Left hindlimb (tissue), 1 donor: ENCODE measurements at places on chromosomes 3 and 15.

DNA sequence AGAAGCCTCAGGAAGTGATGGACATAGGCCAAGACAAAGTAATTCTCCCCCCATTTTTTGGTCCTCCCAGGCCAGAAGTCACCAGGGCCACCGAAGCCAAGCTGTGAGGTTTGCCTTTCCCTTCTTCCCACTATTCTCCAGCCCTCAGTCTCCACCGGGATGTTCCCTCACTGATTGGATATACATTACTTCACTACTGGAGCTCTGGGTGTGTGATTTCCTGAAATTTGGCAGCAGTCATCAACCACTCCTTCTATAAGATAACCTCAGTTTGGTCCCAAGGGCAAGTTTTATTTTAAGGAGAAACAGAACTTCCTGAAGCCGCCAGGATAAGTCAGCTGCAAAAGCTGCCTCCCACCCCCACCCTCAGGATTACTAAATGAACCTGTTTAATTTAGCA lies 11.3 kb downstream of the SLCO2A1 start:
- no peak for DNase-seq

DNA sequence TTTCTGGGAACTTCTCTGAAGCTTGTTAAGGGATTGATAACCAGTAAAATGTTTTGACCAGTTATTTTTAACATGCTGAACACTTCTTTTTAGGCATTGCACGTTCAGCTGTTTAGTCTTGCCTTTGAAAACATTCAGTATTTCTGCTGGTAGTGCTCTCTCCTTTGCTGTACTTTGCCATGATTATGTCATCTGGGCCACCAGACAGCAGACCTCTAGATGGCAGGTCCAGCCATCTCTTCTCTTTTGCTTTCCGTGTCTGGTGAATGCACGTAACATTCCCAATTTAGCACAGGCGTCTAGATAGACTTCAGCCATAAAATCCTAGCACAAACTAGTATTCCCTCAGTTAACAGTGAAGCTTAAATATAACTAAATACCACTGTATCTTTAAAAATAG lies 57.8 kb downstream of the RAB7A start:
- no peak for DNase-seq

GRCh38 chr15:69412274-69412673 lies 1.9 kb upstream of the KIF23 start:
- DNase-seq = no peak

GRCh38 chr3:121998030-121998580 lies 23.9 kb downstream of the ILDR1 start:
- no peak for DNase-seq

DNA sequence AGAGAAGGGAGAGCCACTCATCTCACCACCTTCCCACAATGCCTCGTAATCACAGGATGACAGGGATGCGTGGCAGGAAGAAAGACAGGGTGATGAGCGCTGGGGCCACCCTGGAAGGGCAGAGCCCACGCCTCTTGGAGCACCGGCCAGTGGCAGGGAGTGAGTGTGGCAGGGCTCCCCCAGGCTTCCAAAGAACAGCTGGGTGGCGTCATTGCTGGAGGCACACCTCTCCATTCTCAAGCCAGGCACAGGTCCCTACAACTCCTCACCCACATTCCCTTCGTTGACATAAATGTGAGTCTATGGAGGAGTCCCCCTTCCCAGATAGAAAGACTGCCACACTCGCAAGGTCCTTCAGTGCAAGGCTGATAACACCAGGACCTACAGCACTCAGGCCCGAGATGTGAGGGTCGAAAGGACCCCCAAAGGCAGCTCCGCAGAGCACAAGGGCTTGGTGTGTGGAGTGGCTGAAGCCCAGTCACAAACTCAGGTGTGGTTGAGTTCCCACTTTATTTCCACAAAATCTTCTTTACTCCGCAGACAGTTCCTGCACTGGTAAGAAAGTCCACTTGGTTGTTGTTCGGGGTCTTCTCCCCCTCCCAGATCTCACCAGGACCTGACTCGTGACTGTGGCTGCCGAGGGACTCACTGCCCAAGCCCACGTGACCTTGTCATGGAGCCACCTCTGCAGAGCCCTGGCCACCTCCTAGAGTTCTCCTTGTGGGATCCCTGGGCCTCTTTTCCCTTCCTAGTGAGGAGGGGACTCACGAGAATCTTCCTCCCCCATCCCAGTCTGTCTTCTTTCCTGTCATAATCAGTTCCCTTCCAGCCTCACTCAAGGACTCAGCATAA lies 22.4 kb upstream of the CORO2B start:
- no peak for DNase-seq

- no peak for DNase-seq
Measured at GRCh38 chr15:81152339-81152738, 18.3 kb downstream of the CFAP161 start.

GRCh38 chr3:136962927-136963326 lies 5.1 kb downstream of the IL20RB start:
- DNase-seq = no peak

- no peak for DNase-seq
Measured at GRCh38 chr3:6326771-6327170, 534.1 kb upstream of the GRM7 start.

- DNase-seq = no peak
Measured at GRCh38 chr3:147414390-147415138, 5.4 kb downstream of the ZIC1 start.

- DNase-seq = no peak
Measured at GRCh38 chr3:150462108-150462507, 54.0 kb downstream of the TSC22D2 start.

GRCh38 chr3:157156837-157157635 lies 2.9 kb downstream of the CCNL1 start:
- DNase-seq = no peak

GRCh38 chr3:100695696-100696095 lies 13.6 kb upstream of the TFG start:
- DNase-seq = no peak

DNA sequence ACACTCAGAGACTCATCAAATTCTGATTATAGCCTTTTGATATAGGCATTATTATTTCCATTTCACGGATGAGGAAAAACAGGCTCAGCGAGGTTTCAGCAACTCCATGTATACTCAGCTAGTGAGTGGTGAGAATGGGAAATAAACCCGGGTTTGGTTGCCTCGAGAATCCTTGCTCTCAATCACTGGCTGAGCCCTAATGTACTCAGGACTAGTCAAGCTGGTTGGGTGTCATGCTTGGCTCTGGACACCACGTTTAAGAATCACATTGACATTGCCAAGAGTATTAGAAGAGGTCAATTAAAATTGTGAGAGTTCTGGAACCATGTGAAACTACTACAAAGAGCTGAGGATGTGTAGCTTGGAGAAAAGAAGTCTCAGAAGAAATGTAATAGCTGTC lies 444.5 kb downstream of the MFSD1 start:
- DNase-seq = no peak

GRCh38 chr15:38506997-38507396 lies 53.1 kb downstream of the FAM98B start:
- DNase-seq = no peak

GRCh38 chr3:127254033-127254644 lies 33.7 kb downstream of the PRR20G start:
- no peak for DNase-seq

- DNase-seq = no peak
Measured at GRCh38 chr3:124883766-124884473, 3.2 kb downstream of the ITGB5 start.

GRCh38 chr15:74873756-74874424 lies 725 bp upstream of the SCAMP2 start:
- DNase-seq = no peak

DNA sequence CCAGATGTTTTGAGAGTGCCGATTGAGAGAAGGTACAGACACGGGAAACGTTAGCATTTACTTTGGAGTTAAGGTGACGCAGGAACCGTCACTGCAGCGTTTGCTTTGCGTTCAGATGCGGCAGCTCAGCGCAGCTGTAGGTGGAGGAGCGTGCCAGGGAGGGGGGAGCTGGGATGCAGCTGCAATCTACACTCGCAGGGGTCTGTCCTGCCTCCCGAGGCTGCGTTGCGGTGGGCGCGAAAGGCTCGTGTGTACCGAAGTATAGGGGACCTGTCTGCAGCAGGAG lies 425 bp upstream of the FYTTD1 start:
- no peak for DNase-seq

DNA sequence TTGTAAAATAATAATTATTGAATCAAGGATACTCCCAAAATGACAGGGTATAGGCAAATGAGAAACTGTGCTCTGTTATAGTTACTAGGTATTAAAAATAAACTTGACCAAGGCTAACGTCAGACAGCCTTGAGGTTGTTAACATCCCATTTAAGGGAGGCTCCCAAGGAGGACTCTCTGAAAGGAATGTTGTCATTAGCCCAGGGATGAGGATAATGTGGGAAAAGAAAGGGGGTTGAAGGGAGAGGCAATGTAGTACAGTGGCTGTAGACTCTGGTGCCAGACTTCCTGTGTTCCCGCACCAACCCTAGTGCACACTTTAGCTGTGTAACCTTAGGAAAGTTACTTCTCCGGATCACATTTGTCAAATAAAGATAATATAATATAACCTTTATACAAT lies 47.0 kb upstream of the RARB start:
- no peak for DNase-seq

DNA sequence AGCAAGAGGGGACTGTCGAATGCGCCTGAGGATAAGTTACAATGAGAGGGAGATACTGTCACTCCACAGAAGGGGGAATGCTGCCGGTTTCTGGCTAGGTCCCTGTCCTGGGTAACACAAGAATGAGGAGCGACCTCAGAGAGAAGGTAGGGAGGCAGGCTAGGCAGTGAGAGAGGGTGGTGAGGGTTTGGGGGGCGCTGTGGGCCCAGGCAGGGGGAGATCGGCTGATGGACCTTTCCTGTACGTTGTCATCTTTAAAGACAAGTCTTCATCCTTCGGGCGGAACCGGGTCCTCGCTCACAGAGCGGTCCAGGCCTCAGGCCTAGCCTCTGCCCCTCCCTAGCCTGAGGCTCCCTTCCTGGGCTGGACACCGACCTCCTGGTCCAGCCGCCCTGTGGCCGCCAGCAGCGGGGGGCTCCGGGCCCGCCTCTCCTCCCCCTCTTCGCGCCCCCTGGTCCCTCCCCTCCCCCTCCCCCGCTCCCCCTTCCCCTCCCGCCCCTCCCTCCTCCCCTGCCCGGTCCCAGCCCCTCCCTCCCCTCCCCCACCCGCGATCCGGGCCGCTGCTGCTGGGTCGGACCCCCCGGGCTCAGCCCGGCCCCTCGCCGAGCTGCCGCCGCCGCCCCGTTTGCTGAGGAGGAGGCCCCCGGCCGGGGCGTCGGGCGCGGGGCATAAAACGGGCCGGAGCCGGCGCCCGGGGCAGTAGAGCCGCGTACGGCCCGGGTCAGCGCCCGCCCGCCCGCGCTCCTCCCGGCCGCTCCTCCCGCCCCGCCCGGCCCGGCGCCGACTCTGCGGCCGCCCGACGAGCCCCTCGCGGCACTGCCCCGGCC lies at the start of gene CHRD:
TSS of gene CHRD (plus strand) at position 697 of the 827 bp plus-strand sequence. CDS start 265 bp downstream, outside the sequence.
- peak; percentile 77 for DNase-seq

DNA sequence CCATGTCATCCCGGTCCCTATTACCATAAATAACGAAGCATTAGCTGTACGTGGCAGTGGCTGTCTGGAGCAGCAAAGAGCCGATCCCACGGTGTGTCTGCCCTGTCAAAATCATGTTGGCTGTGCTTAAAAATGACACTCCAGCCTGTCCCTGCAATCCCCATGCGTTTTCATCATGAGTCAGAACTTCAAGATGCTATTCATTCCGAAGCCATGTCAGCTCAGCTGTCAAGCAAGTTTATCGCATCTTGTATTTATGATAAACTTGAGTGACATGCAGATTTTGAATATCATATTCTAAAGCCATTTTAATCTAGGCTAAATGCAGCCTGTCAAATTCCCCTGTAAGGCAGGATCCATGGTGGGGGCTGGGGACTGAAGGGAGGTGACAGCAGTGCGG lies 152.4 kb downstream of the TJP1 start:
- no peak for DNase-seq

DNA sequence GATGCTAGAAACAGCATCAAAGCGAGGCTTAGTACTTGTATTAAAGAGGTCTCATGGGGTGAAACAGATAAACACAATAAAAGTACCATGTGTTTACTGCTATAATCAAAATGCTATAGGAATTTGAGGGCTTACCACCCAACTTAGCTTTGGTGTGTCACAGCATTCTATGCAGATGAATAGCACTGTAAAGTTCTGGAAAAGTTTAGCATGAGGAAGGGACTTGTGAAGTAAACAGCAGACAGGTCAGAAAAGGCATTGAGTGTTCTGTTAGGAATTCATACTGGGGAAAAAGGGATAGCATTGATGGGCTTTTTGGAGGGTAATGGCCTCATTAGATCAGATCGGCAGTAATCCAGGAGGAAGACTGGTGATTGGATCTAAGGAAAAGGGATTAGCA lies 505.3 kb downstream of the NLGN1 start:
- no peak for DNase-seq

DNA sequence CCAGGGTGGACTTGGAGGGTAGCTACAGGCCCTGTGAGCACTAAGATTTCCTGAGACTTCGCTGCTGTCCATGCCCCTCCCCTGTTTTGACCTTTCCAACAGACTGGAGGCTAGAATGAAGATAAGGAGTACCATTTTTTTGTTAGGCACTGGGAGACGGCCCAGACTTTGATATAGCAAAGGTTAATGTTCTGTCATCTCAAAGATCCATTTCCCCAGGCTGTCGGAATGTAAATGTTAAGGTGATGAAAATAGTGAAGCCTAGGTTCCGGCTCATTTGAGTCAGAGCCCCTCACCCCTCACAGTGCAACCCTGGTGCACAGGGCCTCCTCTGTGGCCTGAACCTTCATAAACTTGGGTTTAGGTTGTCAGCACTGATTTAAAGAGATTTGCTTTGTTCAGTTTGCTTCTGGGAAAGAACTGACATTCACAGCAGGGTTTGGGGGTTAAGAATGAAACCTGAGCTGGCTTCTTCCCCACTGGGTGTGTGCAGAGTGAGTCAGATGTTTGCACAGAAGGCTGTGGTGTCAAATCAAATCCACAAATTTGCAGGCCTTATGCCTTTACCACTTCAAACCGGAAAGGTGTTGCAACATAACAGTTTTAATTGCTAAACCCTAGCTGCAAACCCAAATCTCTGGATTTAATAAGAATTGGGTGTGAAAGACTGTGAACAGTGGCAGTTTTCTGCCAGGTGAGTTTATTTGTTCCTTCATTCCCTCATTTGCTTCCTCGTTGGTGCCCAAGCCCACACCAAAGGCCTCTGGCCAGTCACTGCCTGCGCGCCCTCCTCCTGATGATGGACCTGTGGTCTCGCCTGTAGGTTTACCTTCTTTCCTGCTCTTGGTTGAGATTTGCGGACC lies 20.6 kb upstream of the KCTD6 start:
- no peak for DNase-seq

GRCh38 chr3:182810574-182811268 lies 17.4 kb downstream of the ATP11B start:
- DNase-seq = no peak

DNA sequence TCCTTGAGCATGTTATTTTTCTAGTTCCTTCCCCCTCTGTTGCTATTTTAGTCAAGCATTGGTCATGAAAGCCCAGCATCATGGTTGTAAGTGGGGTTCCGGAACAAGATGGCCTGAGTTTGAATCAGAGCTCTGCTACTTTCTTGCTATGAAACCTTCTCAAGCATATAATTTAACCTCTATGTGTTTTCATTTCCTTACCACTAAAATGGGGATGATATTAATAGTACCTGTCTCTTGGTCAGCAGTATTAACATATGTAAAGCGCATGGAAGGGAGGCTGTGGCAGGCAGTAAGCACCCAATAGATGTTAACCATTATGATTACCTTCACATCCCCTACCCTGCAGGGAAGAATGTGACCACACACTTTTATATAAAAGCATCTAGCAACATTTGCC lies 14.3 kb upstream of the SPRED1 start:
- DNase-seq = no peak
